Mesendoderm (in vitro differentiated cells): ENCODE measurements at places on chromosomes 12 and 14.

- DNase-seq: no peak
Measured at GRCh38 chr14:100528962-100529560, 58.2 kb downstream of the BEGAIN start.

DNA sequence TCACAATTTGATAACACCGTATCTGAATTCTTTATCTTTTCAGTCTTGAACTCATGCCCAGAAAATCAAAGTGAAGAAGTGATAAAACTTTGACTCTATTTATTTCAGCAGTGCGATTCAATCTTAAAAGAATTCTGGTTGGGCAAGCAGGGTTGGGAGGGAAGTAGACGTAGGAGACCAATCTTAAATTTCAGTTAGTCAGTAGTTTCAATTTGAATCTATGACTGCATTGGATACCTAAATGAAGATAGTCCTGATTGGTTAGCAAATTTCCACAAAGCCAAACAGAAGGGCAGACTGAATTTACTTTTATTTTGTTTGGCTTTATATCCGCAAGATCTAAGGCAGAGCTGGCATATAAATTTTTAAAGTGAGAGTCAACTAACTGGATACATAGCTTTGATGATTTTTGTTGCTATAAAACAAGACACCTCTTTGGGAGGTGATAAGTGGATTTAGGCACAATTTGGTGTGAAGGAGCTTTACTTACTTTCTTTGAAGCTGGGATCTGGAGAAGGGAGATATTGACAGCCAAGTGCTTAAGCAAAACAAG lies 2.6 kb downstream of the ACSS3 start:
- DNase-seq: peak; percentile 86

- no peak for DNase-seq
Measured at GRCh38 chr12:1995205-1995896, 8.9 kb downstream of the DCP1B start.

DNA sequence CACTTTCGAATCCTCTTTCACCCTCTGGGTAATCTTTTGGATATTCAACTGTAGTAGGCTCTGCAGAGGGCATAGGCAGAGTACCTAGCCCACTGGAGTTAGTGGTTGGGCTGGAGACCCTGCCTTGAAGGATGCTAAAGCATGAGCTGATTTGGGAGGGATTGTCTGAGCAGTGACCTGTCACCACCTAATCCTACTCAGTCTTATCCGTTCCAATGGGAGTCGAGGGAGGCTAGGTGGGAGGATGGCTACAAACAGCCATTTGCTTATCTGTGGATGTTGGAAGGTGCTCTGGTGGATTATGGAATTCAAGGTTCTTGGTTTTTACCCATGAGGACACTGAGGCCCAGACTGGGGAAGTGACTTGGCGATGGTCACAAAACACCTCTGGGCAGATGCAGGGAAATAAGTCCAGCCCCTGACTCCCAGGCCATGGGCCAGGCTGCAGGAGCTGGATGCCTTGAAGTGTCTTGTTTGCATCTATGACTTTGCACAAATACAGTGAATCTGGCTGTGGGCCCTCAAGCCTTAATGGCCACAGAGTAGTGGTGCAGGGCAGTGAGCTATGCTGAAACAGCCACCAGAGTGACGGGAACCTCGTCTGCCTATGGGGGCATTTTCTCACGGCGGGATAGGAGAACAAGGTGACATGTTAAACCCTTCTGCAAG lies 3.7 kb downstream of the KMT5A start:
- DNase-seq: no peak

DNA sequence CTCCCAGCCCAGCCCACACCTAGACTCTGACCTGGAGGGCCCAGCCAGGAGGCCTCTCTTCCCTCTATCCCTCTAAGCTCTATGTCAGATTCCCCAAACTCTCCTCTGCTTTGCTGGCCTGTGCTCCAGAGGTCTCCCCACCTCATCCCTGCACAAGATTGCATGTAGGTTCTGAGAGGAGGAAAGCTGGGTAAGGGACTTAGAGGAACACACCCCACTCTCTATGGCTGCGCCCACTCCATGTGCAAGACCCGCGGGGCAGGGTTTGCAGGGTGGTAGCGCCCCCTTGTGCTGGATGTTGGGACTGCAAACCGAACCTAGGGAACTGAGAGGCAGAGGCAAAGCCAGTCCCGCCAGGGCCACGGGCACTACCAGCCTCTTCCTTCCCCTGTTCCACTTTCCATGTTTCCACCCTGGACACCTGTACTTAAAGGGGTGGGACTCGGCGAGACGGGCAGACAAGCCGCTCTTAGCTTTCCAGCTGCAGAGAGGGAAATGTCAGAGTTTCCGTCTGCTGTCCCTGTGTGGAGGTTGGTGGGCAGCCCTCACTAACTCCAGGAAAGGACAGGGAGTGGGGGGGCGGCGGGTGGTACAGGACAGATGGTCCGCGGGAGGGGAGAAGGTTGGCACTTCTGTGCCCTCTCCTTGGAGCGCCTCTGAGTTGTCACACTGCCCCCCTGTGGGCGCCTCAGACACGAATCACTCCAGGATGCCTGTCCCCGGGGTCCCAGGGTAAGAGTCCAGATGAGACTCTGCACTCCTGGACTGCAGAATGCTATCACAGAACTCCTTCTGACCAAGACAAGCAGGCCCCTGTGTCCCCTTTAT lies 16.8 kb downstream of the MMP14 start:
- DNase-seq: peak; percentile 89

DNA sequence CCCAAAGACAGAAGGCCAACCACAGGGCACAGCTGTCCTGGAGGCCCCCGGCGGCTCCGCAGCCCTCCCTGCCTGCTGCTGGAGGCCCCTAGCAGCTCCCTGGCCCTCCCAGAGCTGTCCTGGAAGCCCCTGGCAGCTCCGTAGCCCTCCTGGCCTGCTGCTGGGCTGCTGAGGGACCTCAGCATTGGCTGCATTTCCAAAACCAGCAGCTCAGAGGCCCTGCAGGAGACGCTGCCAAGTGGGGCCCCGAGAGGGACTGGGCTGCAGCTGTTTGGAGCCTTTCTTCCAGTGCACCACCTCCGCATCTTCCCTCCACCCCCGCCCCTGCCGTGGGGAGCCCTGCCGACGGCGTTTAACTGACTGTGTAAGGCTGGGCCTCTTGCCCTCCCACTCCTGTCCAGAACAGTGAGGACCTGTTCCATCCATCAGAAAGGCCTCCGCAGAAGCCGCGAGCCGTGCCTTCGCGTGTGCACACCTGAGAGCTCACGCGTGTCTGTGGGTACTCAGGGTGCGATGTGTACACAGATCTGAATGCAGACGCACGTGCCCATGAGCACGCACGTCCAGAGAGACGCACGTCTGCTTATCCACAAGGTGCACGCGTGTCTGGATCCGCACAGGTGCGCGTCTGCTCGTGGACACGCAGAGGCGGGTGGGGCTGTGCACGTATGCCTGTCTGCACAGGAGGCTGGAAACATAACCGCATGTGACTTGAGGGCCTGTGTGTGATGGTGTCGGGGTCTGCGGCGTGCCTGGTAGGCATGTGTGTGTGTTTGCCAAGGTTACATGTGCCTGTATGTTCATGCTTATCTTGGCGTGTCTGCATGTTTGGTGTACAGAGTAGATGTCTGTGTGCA lies 57.0 kb upstream of the FBRSL1 start:
- DNase-seq: no peak

DNA sequence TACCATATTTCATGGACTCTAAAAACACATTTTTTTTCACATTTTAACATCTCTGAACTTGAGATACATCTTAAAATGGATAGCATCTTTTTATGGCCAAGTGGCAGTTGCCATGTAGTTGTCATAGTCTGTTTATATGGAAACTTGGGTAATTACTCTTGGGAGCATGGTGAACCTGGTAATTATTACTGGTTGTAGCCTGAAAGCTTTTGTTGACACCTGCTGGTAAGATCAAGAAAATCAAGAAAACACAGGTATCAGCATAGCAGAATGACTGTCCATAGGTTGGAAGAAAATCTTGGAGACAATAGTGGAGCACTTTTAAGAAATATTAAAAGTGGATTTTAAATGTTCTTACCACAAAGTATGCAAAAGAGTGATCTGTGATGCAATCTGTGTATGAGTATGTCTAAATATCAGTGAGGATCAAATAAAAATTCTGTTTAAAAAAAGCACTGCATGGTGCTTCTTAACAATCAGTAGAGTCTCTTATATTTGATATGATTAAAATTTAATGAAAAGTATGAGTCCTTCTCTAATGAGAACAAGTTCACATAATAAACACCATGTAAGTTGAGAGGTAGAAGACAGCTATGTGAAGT lies 44.2 kb downstream of the TTC8 start:
- peak; percentile 37 for DNase-seq

DNA sequence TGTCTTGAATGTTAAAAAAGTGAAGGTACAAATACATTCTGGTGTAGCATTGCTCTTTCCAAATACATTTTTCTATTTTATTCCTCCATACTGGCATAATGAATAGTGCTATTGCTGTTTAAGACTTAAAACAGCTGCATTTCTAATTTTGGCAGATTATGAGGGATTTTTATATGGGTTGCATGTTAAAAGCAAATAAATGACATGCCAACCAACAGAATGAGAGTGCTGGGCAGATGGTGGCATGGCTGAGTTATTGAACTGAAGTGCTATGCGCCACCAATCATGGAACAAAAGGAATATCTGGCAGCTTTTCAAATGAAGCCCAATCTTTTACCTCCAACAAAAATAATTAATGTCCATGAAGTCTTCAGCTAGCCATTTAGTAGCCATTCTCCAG lies 215.0 kb downstream of the PRKD1 start:
- no peak for DNase-seq

- DNase-seq: no peak
Measured at GRCh38 chr14:75229661-75230139, 48.9 kb upstream of the FOS start.

DNA sequence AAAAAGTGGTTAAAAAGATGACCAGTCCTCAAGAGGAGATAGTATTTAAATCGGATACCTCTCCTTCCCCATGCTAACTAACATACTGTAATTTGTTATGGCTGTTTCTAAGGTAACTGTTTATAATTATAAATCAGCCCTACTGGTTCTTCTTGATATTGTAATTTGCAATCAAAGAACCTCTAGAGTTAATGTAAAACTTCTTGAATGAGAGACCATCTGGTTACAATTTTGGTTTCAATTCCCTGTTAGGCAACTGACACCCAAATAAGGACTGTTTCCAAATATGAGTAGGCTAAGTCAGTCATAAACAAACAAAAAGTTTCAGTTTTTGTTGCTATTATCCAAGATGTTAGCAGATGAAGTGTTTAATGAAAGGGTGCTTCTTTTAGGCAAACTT lies 120.2 kb upstream of the DNM1L start:
- DNase-seq: no peak

DNA sequence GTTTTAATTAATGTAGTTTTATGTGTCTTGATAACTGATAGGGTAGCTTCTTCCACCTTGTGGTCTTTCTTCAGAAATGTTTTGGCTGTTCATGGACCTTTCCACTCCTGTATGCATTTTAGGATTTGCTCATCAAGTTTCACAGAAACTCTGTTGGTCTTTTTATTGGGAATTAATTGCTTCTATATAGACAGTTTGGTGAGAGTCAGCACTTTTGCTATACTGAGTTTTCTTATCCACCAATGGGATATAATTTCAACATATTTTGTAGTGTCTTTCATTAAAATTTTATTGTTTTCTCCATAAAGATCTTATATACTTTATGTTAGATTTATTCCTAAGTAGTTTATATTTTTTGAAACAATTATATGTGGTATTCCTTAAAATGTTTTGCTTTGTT lies 7.8 kb downstream of the GOLGA5 start:
- DNase-seq: no peak

DNA sequence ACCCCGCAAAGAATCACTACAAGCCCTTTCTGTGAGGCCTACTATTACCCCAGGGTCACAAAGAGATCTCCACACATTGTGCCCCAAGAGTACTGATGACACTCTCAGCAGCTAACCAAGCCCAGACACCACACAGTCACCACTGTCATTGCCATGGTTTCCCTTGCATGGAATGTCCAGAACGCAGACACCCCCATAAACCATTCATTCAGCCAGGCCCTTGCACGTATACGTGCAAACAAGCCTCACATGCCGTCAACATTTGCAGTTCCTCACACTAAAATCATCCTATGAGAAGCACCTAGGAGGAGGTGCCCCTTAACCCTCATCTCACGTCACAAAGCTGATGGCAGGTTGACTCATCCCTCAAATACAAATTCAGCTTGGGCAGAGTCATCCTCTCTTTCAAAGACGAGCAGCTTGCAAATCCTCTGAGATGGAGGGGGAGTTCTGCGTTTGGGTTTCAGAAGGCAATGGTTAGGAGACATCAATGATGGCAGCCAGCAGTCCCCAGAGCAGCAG lies 17.1 kb upstream of the KRT77 start:
- DNase-seq: no peak

GRCh38 chr12:88445705-88446394 lies 134.4 kb downstream of the KITLG start:
- no peak for DNase-seq

- DNase-seq: peak; percentile 55
Measured at GRCh38 chr14:77040741-77041653, 12.5 kb upstream of the IRF2BPL start.
